A549 treated with Mapracorat at 1 μM for 4 hours (cell line): ENCODE measurements at places on chromosomes 11 and 22. TPM values are rescaled to one million over a fixed set of nuclear protein-coding genes. Genes with fewer than 3 reads are reported as not detected.

The ANGPTL5 gene
- total RNA-seq = 0.05 to 0.10 TPM in 2 of 5 replicates, not detected in the others

The ADAMTS8 gene
- total RNA-seq = 0.86 to 1.4 TPM (median 1.1 TPM) in 5 replicates

The MAJIN gene
- not detected in 5 replicates for total RNA-seq

The SERPIND1 gene
- total RNA-seq = 0.07 TPM in 1 of 5 replicates, not detected in the others

The BDNF gene
- 7.6 to 9.5 TPM (median 8.0 TPM) in 5 replicates for total RNA-seq

The PARVA gene
- 24.1 to 26.2 TPM (median 24.9 TPM) in 5 replicates for total RNA-seq
